Fibroblast of skin of left biceps (primary cell): ENCODE measurements at places on chromosomes 1 and 21.

DNA sequence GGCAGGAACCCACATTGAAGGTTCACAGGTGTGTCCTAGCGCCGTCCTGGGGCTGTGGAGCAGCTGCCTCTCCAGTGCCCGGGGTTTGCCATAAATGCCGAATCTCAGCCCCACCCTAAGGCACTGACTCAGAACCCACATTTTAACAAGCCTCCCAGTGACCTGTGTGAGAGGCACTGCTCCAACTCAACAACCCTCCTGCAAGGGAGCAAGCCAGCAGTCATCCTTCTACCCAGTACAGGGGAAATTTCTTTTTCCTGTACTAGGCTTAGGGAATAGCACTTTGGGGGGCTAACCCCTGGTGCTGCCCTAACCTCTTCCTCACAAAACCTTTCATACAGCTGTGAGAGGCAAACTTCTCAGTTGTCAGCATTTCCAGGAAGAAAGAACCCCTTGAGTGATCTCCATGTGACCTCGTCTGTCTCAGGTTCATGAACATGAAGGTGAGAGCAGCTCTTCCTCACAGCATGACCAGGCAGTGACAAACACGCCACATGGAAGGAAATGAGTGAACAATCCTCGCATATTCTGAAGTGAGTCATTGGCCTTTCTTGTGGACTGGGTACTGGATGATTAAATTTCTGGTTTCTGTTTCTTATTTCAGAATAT, 11.4 kb upstream of the BCAR3 start:
- DNase-seq: no peak

GRCh38 chr21:45525153-45525909, 16.9 kb downstream of the SLC19A1 start:
- no peak for DNase-seq

- no peak for DNase-seq
Observed at GRCh38 chr1:2259668-2260402, 31.7 kb downstream of the SKI start.

- no peak for DNase-seq
Observed at GRCh38 chr1:41794031-41794430, 124.7 kb downstream of the HIVEP3 start.

GRCh38 chr1:63973005-63973419, 199.2 kb downstream of the ROR1 start:
- DNase-seq: no peak

GRCh38 chr1:188240772-188241406, 1412.1 kb downstream of the PLA2G4A start:
- no peak for DNase-seq

GRCh38 chr21:34582506-34583150, 32.3 kb downstream of the RCAN1 start:
- DNase-seq: no peak

DNA sequence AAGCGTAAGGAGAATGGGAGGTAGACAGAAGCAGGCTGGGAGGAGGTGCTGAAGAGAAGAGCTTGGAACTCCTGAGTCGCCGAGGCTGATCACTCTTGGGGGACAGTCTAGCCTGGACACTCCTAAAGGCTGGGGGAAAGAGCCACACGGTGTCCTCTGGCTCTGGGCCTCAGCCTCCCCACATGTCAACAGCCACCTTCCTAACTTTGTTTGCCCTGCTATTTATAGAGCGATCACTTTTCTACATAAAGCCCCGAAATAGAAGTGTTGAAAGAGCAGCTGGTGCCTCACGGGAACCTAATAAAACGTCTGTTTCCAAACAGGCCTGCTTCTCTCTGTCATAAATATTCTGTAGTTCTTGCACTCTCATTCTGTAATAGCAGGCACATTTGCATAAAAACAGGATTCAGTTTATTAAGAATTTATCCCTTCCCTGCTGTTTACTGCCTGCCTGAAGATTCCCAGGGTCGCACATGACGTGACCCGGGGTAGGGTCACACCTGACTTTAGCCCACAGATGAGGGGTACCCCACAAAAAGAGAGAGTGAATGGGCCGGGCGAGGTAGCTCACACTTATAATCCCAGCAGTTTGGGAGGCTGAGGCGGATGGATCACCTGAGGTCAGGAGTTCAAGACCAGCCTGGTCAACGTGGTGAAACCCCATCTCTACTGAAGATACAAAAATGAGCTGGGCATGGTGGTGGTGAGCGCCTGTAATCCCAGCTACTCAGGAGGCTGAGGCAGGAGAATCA, 212.5 kb downstream of the TOMM20 start:
- DNase-seq: no peak

DNA sequence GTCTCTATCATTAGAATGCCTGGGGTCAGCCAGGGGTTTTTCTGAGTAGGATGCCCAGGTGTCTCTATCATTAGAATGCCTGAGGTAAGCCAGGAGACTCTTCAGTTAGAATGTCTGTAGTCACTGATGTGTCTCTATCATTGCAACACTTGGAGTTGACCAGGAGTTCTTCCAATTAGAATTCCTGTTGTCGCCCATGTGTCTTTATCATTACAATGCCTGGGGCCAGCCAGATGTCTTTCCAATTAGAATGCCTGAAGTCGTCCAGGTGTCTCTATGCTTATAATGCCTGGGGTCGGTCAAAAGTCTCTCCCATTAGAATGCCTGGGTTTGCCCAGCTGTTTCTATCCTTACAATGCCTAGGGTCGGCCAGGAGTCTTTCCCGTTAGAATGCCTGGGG, 55.8 kb downstream of the RNF187 start:
- DNase-seq: no peak

- peak; percentile 47 for DNase-seq
Observed at GRCh38 chr1:246506674-246507481, at the start of gene SMYD3. SMYD3 (minus strand) TSS chr1:246507279.

GRCh38 chr1:23838401-23838866, 13.2 kb upstream of the HMGCL start:
- no peak for DNase-seq

DNA sequence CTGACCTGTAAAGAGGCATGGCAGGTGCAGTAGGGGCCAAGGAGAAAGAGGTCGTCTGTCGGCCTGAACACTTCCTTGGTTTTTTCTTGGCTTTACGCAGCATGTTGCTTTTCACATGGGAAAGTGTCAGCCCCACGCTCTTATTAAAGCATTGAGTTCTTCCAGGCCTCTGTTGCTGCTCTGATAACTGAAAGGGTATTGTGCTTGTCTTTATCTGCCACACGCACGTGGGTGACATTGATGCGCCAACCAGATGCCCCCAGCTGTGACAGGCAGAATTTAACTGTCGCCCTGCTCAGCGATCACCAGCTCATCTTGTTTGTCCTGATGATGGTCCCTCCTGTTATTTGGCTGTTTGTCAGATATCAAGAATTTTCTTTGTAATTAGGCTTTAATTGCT, 76.5 kb downstream of the GALNT2 start:
- DNase-seq: no peak

DNA sequence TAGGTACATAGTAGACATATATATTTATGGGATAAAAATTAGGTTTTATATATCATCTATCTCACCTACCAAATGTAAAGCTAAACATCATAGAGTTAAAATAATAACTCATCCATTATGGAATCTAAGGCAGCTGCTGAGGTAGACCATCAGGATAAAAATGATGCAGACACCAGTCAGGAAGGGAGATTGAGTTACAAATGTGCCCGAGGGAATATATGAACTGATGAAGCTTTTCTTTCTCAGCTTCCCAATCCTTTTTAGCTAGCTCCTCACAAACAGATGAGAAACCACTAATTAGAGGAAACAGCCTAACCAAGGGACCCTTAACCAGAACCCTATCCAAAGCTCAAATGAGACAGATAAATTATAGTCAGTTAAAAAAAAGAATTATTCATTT, 20.9 kb downstream of the TTLL7 start:
- no peak for DNase-seq

DNA sequence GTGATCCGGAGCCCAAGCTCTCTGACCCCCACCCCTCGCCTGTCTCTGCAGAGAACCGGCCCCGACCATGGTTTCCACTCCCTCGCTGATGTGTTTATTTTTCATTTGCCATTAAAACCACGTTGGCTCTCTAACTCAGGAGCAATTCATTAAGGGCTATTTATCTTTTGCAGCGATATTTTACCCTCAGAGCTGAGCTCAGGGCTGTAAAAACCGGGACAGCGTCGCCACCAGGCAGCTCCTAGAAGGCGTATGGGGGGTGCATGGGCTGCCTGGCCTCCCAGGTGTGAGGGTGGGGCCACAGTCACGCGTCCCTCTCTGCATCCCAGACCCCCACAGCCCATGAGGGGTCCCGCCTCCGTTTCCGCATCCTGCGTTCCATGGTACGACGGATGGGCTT, 71.4 kb downstream of the PRDM16 start:
- DNase-seq: no peak

DNA sequence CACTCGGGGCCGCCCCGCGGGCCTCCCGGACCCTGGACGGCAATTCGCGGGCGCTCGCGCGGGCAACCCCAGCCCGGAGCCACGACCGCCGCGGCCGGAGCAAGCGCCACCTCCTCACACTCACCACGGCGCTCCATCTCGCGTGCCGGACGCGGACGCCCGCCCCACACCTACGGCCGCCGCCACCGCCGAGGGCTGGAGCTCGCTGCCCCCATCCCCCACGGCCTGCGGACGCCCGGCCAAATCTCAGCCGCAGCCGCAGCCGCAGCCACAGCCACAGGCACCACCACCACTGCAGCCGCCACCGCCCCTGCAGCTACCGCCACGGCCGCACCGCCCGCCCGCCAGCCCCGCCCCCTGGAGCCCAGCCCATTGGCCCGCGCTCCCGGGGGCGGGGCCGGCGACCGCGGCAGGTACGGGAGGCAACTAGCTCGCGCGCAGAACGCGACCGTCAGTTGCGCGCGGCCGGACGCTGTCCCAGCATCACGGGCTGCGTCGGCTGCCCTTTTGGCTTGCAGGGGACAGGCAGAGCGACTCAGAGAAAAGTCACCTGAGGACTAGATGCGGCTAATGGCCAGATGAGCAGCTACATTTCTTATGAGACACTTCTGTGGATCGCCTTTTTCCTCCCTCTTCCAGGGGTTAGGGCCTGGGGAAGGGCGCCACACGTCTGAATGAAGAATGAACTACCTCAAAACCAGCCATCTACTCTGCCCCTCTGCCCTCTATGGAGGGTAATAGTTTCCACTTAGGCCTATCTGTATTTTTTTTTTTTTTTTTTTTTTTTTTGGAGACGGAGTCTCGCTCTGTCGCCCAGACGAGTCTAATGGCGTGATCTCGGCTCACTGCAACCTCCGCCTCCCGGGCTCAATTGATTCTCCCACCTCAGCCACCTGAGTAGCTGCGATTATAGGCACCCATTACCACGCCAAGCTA, at the start of gene ARHGAP29:
ARHGAP29 (minus strand) TSS at position 294 of the 936 bp plus-strand sequence. CDS start 5,973 bp downstream, outside the sequence.
- DNase-seq: no peak

GRCh38 chr21:26965907-26966581, 844 bp downstream of the ADAMTS5 start:
- DNase-seq: no peak

DNA sequence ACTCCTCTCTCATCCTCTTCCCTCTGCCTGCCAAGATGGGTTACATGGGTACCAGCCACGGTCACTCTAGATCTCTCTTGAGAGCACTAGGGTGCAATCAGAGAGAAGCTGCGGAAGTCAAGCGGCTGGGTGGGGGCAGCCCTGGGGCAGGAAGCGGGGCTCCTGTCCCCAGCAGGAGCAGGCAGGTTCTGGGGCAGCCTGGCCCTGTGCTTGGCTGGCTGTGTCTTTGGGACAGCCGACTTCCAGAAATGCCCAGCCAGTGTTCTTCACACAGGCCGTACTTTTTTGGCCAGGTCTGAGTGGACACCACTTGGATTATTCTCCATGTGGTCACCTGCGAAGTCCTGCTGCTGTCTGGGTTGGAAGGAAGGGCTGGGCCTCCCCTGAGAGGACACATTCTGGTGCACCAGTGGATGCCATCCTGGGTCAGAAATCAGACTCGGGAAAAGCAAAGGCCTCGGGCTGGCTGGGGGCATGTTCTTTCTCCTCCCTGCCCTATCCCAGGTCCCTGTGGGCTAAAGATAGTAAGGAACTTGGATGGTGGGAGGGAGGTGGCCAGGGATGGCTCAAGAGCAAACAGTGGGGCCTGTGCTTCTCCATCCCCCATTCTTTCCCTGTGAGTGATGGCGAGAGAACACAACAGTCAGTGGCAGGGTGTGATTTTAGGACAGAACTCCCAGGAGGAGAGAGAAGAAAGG, 93.7 kb downstream of the ITPKB start:
- DNase-seq: no peak

DNA sequence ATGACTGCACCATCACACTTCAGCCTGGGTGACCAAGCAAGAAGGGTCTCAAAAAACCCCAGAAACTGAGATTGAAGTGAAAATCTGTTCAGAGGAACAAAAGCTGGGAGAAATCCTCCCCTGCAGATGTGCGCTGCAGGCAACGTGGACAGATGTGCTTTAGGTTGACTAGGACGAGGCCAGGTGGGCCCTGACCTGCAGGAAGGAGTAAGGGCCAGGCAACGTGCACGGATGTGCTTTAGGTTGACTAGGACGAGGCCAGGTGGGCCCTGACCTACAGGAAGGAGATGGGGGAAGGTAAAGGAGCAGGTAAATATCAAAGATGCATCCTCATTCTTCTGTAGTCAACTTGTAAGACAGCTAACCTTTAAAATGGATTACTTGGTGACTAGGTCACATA, 2.5 kb upstream of the KRTAP12-1 start:
- DNase-seq: no peak

DNA sequence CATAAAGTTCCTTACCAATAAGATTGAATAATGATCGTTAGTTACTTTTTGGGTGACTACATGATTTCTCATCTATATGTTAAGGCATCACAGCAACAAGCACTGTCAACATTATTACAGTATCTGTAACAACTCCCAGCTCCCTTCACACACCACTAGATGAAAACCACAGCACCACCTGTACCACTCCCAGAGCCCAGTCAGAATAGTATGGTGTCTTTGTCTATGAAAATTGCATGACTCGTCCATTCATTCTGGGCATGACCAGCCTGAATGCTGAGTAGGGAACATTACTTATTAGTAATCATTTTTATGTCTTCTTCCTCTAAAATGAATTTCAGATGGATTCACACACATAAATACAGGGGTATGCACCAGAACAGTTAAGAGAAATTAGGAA, 7.0 kb downstream of the OLFML2B start:
- DNase-seq: no peak

DNA sequence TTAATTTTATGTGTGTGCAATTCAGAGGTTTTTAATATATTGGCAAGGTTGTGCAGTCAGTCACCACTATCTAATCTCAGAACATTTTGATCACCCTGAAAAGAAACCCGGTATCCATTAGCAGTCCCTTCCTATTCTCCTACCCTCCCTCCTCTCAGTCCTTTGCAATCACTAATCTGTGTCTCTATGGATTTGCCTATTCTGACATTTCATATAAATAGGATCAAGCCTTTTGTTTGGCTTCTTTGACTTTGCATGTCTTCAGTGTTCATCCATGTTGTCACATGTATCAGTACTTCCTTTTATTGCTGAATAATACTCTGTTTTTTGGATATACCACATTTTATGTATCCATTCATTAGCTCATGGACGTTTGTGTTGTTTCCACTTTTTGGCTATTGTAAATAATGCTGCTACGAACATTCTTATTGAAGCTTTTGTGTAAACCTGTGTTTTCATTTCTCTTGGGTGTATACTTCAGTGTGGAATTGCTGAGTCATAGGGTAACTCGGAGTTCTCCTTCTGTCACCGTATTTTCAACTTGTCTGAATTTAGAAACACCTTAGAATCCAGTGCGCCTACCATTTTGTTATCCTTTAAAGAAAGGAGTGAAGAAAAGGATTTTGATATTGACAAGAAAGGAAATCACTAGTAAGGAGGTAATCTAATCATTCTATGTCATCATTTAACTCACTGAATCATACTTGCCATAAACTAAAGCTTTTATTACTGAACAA, 3.4 kb downstream of the CEP85 start:
- DNase-seq: no peak

- no peak for DNase-seq
Observed at GRCh38 chr1:237393632-237394031, 351.6 kb downstream of the RYR2 start.

- DNase-seq: no peak
Observed at GRCh38 chr1:244102468-244102867, 51.4 kb downstream of the ZBTB18 start.
